Mammary microvascular endothelial cell (primary cell): ENCODE measurements at places on chromosomes 5 and 9. TPM values are rescaled to one million over a fixed set of nuclear protein-coding genes. Genes with fewer than 3 reads are reported as not detected.

Gene DENND1A
- total RNA-seq: 8.5 and 19.3 TPM in 2 replicates

Gene SOWAHA
- total RNA-seq: not detected in 2 replicates

Gene GFRA3
- not detected in 2 replicates for total RNA-seq

Gene WNT8A
- total RNA-seq: not detected in 2 replicates

Gene TPPP
- total RNA-seq: 0.05 and 0.07 TPM in 2 replicates

Gene TMEM171
- 16.9 and 17.6 TPM in 2 replicates for total RNA-seq

Gene RNF183
- total RNA-seq: not detected in 2 replicates

Gene PCDHGC5
- total RNA-seq: 0.15 and 0.20 TPM in 2 replicates

Gene IER5L
- 19.2 and 22.7 TPM in 2 replicates for total RNA-seq

Gene TSLP
- 0.13 TPM in 1 of 2 replicates, not detected in the other for total RNA-seq

Gene LECT2
- not detected in 2 replicates for total RNA-seq

Gene SLC34A1
- not detected in 2 replicates for total RNA-seq

Gene LURAP1L
- 1.9 and 2.9 TPM in 2 replicates for total RNA-seq

Gene PLAC8L1
- not detected in 2 replicates for total RNA-seq

Gene SLC4A9
- not detected in 2 replicates for total RNA-seq

Gene RASEF
- total RNA-seq: under 0.01 TPM in 1 of 2 replicates, not detected in the other

Gene MYORG
- 6.1 and 7.4 TPM in 2 replicates for total RNA-seq

Gene SLC45A2
- not detected in 2 replicates for total RNA-seq

Gene GABRP
- total RNA-seq: 1.5 and 2.7 TPM in 2 replicates

Gene DUSP1
- 331 and 365 TPM in 2 replicates for total RNA-seq

Gene C9orf78
- total RNA-seq: 50.6 and 57.3 TPM in 2 replicates

Gene PRRX2
- total RNA-seq: 0.20 and 0.40 TPM in 2 replicates

Gene HSPB3
- total RNA-seq: not detected in 2 replicates

Gene SLC6A7
- total RNA-seq: not detected in 2 replicates

Gene POMT1
- total RNA-seq: 24.9 and 43.3 TPM in 2 replicates

Gene ZBED3
- 1.5 and 4.7 TPM in 2 replicates for total RNA-seq

Gene CDH18
- not detected in 2 replicates for total RNA-seq

Gene ERCC8
- total RNA-seq: 13.2 and 16.3 TPM in 2 replicates

Gene RNF38
- total RNA-seq: 18.9 and 19.0 TPM in 2 replicates

Gene NPDC1
- 67.3 and 71.1 TPM in 2 replicates for total RNA-seq

Gene GPSM1
- 17.9 and 19.1 TPM in 2 replicates for total RNA-seq

Gene ANKRD55
- 1.1 and 2.3 TPM in 2 replicates for total RNA-seq
